ENCODE measurements at places on chromosomes 11 and 22.
A peak's percentile ranks its signal among the peaks of the same experiment; 100 is the strongest.

GRCh38 chr11:1511937-1512496, 25.4 kb upstream of the MOB2 start:
- DNase-seq = no peak

DNA sequence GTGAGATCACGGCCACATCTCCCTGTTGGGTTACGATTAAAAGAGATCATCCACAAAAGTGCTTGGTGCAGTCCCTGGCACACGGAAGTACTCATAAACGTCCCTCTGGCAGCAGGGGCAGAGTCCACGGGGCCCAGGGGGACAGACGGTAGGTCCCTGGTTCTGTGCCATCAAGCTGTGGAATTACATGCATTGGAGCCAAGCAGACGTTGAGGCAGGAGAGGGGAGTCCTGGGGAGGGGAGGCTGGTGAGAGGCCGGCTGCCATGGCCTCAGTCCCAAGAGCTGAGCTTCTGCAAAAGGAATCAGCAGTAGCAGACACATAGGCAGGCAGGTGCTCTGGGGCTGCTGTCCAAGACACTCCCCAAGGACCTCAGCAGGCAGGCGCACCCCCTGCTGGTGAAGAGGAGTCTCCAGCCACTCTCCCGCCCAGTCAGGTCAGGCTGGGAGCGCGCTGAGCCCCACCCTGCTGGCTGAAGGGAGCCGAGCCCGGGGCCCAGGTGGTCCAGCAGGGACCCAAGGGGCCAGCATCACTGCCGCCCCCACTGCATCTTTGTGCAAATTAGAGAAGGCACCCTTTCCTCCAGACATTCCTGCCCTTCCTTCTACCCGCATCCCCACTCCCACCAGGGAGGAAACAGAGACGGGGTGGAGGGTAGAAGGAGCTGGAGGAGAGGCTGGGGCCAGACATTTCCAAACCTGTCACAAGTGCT, 7.6 kb upstream of the KCTD17 start:
- peak; percentile 73 for DNase-seq

DNA sequence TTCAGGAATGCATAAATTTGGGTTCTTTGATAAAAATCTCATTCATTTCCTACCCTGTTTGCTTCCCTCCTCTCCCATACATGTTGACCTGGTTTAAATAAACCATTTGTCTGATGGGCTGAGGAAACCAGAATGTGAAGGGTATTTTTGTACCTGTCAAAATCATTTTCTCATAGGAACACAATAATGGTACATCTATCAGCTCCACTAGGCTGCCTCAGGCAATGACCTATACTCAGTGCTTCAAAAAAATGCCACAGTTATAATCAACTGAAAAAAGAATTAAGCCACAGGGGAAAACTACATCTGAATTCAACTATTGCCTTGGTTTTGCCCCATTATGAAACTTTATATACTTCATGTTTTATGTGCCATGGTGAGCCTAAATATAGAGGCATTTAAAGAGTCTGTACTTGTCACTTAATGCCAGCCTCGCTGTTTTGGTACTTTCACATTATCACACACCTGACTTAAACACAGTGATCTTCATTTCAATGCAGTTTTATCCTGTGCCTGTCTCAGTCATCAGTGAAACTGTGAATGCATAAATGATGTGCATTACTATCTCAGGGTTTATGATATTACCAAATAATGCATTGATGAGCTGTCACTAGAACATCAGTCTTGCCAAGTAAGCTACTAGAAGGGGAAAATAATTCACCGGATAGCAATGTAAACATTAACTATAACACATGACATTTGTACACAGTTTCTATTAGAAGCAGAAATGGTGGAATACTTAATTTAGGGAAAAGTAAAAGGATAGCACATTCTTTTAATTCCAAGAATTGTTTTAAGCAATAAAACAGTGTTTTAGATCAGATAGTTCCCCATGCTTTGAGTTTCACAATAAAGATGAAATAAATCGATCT, 92.7 kb downstream of the MSANTD4 start:
- no peak for DNase-seq

GRCh38 chr11:65695459-65696241, 16.4 kb upstream of the KAT5 start:
- DNase-seq = no peak

DNA sequence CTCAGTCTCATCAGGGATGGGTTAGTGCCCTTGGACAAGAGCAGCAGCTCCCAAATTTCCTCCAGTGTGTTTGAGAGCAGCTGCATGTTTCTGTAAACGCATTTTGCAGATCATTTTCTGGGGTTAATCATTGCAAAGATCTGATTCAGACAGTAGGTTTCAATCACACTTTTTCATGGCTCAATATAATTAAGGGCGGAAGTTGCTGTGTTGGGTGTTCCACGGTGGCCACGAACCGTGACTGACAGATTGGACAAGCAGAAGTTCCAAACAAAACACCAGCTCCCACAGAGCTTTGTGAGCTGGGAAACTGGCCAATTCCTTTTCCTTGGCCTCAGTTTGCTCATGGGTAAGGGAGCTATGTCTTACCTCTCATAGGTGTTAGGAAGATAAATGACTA, 8.4 kb upstream of the RASSF10 start:
- DNase-seq = no peak

DNA sequence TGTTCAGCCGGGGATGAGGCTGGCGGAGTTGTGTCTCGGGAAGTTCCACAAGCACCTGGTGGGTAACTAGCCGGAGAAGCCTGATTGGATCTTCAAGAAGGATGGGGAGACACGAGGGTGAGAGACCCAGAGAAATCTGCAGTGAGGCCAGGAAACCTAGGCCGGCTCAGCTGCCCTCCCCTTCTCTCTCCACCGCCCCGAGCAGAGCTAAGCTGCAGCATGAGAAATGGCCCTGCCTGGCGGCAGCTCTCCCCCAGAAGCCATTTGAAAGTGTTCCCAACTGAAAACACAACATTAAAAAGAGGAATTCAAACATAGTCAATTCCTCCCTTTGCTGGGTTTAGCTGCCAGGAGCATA, 77.8 kb upstream of the SHISAL1 start:
- DNase-seq = no peak

DNA sequence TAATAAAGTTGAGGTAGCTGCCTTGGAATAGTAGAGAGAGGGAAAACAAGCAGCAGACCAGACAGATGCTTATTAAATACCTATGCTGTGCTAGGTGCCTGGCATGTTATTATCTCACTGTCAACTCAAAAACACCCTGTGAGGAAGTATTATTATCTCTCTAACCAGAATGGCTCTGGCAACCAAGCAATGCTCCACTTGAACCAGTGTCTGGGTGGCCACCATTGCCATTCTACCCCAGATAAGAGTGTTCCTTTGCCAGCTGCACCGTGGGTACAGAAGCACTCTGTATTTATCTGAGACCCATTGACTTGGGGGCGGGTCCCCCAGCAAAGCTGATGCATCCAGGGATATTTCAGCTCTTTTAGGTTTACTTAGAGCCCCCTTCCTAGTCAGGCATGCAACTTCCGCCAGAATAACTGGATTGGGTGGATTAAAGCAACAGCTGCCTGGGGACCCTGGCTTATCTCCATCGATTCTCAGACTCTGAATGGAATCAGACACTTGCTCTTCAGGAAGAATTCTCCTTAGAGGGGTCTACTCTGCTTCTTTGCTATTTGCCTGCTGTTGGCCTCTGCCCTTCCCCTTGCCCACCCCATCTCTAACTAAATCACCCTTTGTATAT, 49.1 kb downstream of the RCN1 start:
- DNase-seq = no peak

GRCh38 chr11:75421902-75422247, 11.1 kb downstream of the KLHL35 start:
- no peak for DNase-seq

DNA sequence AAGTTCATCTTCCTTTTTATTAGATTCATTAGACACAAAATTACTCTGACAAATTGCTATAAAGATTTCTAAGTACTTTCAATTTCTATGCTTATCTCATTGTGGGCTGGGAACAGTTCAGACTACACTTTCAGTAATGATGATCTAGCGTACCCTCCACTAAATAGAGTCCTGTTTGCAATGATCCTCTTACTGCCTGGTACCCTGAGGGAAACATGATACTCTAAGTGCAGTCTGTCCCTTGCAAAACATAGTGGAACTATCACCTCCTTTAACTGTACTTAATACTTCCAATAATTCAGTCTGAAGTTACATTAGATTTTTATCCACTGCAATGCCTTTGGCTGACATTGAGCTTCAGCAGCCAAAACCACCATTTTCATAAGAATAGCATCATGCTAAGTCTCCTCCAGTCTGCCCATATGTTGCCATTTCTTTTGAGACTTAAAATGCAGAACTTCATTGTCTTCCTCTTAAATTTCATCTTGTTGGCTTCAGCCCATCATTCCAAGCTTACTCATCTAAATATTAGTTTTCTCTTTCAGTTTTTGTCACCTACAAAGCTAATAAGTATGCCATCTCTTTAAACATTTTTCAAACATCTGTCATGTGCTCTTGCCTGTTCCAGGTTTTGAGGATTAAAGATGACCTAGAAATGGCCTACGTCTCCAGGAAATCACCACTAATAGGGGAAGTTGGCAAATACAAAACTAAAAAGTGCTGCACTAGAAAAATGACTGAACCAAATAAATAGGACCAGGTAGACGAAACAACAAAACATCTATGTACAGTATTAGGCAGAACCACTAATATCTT, 55.5 kb downstream of the PAK1 start:
- no peak for DNase-seq

- DNase-seq = peak; percentile 42
Measured at GRCh38 chr11:107999759-108000455, 8.8 kb upstream of the CUL5 start.

- peak; percentile 20 for DNase-seq
Measured at GRCh38 chr11:100925935-100926334, 203.7 kb downstream of the PGR start.

DNA sequence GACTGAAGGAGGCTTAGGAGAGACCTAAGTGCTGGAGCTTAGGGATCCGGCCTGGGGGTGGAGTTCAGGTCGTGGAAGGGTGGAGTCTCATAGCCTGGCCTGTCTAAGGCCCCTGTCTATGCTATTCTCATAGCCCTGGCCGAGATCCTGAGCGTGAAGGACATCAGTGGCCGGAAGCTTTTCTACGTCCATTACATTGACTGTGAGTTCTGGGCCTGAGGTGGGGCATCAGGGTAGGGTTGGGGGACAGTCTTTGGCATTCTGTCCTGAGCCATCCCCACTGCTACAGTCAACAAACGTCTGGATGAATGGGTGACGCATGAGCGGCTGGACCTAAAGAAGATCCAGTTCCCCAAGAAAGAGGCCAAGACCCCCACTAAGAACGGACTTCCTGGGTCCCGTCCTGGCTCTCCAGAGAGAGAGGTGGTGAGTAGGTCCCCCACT, 603 bp downstream of the KAT5 start:
- DNase-seq = no peak

- DNase-seq = no peak
Measured at GRCh38 chr11:76164081-76164480, 42.2 kb downstream of the WNT11 start.

- DNase-seq = peak; percentile 29
Measured at GRCh38 chr11:47768101-47768612, 1.0 kb upstream of the FNBP4 start.

- no peak for DNase-seq
Measured at GRCh38 chr11:129960216-129961214, 42.1 kb downstream of the PRDM10 start.

- DNase-seq = no peak
Measured at GRCh38 chr11:40287916-40288803, 1171.3 kb downstream of the LRRC4C start.

GRCh38 chr11:82194521-82194920, 539.1 kb downstream of the FAM181B start:
- no peak for DNase-seq

- no peak for DNase-seq
Measured at GRCh38 chr11:25927411-25927953, 404.4 kb upstream of the ANO3 start.

GRCh38 chr11:120615391-120615790, 103.8 kb downstream of the GRIK4 start:
- no peak for DNase-seq

DNA sequence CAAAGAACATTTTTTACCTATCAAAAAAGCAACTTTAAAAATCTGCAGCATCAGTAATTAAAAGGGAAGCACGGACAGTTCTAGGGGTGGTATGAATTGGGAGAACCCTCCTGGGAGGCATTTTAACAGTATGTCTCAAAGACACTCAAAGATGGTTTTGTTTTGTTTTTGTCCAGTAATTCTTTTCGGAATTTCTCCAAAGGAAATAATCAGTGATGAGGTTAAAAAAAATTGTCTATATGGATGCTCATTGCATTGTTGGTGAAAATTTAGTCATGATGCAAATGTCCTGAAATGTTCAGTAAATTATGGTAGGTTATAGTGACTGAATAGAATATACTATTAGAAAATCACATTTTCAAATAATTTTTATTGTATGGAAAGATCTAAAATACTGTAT, 115.1 kb downstream of the ATXN10 start:
- DNase-seq = no peak

GRCh38 chr11:28521075-28521474, 412.9 kb downstream of the METTL15 start:
- DNase-seq = no peak

DNA sequence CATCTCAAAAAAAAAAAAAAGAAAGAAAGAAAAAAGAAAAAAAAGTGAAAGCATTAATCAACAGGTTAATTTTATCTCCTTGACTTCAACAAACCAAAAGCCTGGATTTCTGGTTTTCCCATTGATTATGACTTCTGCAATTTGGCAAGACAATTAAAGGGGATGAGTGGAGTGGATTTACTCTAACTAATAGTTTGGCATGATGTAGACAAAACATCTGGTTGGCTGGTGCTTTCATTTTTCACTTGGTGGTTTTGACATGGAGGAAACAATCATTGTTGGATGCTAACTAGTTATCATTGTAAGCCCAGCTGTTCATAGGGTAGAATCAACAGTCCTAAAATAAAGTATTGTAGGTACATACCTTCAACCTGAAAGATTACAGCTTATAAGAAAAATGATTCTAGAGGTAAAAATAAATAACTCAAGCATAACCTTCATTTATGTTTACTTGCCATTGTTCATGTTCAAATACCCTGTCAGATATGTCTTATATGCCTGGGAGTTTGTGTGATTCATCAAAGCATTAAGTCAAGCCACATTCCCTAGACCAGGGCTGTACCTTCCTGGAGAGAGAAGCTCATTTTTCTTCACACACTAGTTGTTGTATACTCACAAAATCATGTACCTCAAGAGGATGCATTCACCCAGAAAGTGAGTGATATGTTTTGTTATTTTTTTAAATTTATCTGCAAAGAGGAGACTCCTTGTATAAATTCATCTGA, 15.1 kb downstream of the FIBIN start:
- DNase-seq = no peak

DNA sequence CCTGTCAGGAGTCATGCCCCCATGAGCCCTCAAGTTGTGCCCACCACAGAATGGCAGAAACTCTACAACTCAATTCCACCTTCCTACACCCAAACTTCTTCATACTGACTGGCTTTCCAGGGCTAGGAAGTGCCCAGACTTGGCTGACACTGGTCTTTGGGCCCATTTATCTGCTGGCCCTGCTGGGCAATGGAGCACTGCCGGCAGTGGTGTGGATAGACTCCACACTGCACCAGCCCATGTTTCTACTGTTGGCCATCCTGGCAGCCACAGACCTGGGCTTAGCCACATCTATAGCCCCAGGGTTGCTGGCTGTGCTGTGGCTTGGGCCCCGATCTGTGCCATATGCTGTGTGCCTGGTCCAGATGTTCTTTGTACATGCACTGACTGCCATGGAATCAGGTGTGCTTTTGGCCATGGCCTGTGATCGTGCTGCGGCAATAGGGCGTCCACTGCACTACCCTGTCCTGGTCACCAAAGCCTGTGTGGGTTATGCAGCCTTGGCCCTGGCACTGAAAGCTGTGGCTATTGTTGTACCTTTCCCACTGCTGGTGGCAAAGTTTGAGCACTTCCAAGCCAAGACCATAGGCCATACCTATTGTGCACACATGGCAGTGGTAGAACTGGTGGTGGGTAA, at the start of gene OR52W1:
Gene OR52W1 (plus strand): TSS at position 51 of the 637 bp plus-strand sequence. CDS start 0 bp downstream, at position 51.
- DNase-seq = no peak

- no peak for DNase-seq
Measured at GRCh38 chr11:20047006-20047768, 113.1 kb downstream of the DBX1 start.
